Inflammatory macrophage treated with lipopolysaccharide for 1 hour (primary cell): ENCODE measurements at places on chromosomes 2 and 18.
A peak's percentile ranks its signal among the peaks of the same experiment; 100 is the strongest.

- peak; percentile 81 for DNase-seq
These were observed 1.4 kb upstream of the LAPTM4A start for GRCh38 chr2:20052861-20053281.

DNA sequence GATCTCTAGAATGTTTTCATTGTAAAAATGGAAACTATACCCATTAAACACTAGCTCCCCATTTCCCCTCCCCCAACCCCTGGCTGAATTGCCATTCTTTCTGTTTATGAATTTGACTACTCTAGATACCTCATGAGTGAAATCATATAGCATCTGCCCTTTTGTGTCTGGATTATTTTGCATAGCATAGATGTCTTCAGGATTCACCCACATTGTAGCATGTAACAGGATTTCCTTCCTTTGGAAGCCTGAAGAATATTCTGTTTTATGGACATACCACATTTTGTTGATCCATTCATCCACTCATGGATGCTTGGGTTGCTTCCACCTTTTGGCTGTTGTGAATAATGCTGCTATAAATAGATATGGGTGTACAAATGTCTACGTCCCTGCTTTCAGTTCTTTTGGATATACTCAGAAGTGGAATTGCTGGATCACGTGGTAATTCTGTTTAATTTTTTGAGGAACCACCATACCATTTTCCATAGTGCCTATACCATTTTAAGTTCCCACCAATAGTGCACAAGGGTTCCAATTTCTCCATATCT lies 7.7 kb upstream of the ASB1 start:
- DNase-seq = no peak

- DNase-seq = no peak
These were observed 381.2 kb downstream of the MBD2 start for GRCh38 chr18:53843113-53843760.

DNA sequence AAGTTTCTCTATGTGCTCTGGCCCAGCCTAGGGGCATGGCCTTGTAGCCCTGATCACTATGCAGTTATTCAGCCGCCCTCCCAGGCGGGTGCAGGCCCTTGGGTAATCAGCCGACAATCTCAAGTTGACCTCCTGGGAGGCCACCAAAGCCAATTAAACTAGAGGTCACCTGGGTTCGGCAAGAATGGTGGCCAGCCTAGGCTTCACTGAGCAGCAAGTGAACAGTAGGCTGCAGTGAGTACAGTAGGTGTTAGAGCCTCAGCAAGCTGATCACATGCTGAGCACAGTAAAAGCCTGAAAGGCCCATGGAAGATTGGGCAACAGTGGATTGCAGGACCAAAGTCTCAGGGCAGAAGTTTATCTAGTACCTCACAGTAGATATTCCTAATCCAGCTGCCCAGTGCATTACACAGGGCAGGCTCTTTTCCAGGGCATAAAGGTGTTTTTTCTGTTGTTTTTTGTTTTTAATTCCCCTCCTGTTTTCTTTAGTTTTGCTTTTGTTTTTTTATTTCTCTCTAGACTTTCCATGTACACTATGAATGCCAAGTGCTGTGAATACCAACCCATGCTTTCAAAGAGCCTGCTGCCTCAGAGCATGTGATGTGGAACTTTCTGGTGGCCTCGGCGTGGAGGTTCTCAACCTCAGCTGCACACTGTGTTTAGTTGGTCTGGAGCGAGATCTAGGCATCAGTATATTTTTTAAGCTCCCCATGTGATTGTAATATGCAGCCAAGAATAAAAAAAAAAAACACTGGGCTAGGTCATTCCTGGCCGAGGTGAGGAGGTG lies 55.9 kb upstream of the ATL2 start:
- DNase-seq = peak; percentile 23

DNA sequence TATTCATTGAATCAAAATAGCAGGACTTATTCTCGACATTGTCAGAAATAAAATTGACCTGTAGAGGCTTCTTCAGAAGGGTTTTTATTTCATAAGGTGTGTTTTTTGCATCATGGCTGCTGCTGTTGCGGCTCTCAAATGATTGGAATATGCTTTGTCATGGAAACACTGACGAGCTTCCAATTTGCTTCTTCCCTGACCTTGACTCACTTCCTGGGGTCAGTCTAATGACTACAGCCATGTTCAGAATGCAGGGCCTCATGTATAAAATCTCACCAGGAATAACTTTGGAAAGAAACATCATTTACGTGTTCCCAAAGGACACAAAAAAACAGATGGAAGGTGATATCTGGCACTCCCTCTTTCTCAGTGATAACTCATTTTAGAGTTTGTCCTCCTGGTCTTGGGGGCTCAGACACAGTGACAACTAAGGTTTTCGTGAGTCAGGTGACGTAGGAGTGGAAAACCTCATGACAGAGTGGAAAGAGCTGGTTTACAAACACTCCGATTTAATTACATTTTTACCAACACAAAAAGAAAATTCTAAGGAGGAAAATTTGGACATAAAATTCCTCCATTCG lies 467.0 kb upstream of the RAB12 start:
- DNase-seq = no peak

- DNase-seq = no peak
These were observed 53.9 kb downstream of the REEP1 start for GRCh38 chr2:86283411-86284030.

GRCh38 chr2:9641641-9642040 lies 10.8 kb upstream of the YWHAQ start:
- DNase-seq = no peak

DNA sequence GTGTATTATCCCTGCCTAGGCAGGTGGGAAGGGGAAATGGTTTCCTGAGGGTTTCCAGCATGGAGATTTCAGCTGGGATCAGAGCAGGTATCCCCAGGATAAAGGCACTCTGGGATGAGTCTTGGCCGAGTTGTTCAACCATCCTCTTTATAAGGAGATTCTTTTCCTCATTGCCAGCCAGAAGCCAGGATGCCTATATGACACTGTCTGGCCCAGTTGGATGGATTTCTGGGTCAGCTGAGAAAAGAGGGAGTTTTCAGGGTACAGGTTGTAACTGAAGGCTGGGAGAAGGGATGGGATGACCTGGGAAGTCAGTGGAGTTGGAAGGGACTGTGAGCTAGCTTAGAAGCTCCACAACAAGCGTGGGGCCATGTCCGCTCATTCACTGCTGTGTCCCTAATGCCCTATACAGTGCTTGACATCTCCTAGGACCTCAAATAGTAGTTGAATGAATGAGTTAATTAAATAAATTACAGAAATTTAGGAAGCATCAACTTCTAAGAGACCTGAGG lies 8.3 kb downstream of the RHOB start:
- DNase-seq = no peak

DNA sequence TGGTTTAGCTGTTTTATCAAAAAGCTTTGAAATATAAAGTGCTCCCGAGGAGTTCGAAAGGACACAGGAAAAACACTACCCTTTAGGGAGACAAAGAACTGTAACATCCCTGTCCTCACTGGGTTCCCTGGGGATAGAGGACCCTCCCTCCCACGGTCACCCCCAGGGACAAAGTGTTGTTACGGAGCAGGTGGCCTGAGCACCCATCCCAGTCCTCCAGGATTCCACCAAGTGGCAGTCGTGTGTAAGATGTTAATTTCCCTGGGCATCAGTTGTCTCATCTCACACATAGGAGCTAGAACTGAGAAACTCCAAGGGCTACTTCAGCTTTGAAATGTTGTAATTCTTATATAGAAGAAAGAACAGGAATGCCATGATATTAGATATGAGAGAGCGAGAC lies 137.7 kb downstream of the ALK start:
- DNase-seq = no peak

GRCh38 chr2:168649562-168649961 lies 152.9 kb upstream of the NOSTRIN start:
- DNase-seq = no peak

- DNase-seq = peak; percentile 95
These were observed 7.1 kb downstream of the ADAM17 start for GRCh38 chr2:9548506-9548905.

GRCh38 chr18:25650201-25650941 lies 298.4 kb upstream of the ZNF521 start:
- DNase-seq = no peak

DNA sequence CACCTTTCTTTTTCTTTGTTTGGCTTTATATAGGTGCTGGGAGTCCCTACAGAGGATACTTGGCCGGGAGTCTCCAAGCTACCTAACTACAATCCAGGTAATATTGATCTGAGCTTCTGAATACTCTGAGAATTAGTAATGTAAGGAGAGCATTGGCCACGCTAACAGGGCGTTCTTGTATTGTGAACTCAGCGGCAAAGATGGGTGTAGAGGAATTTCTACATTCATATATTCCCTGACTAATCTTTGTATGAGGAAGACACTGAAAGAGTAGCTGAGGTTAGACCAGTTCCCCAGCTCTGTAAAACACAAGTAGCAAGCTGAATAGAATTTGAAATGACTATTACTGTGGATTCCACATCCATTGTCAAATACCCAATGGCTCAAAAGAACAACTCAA lies 48.5 kb downstream of the CDK15 start:
- DNase-seq = no peak

DNA sequence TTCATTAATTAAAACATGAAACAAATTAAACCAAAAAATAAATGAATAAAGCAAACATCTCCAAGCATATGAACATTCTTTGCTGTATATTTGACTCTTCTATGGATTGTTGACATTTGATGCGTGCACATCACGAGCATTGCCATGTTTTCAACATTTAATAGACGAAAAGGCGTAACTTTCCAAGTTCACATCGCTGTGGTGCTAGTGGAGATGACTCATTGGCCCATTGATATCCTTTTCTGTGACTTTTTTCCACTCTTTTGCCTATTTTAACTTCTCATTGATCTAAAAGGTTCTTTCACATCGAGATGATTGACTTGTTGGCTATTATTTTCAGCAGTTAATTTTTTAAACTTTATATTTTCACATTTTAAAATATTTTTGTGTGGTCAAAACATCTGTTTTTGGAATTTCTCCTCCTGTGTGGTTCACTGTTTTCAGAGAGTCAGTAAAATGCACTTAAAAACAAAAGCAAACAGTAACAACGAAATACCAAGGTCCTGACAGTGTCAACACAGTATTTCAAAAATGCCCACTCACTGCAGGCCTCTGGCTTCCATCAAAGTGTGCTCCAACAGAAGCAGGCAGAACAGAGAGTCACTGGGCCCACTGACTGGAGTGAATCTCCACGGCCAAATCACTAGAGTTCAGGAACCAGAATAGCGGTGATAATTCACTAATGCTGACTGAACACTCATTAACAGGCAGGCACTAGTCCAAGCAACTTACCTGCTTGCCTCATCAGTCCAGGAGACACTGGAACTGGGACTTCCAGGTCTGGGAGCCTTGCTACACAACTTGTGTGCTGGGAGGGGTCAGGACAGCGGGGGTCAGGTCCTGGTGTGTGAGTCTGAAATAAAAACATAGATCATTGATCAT lies 372.2 kb upstream of the SMIM21 start:
- DNase-seq = no peak

GRCh38 chr2:240328526-240328925 lies 106.9 kb upstream of the GPC1 start:
- no peak for DNase-seq

- no peak for DNase-seq
These were observed 32.3 kb downstream of the CWC22 start for GRCh38 chr2:179974761-179975160.

DNA sequence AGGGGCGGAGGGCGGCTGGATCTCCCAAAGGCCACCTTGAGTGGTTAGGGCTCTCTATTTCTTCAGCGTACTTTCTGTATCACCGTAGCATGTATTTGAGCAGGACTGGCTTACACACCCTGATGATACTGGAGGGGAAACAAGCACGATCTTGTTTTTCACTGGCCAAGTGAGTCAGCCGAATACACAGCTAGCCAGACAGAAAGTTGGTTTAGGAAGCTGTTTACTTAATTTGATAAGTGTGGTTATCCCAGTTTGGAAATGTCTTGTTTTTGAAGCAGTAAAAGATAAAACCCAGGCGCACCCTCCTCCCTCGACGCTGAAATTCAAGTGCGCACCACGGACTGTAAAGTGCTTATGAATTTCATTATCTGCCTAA lies 582 bp downstream of the RIOK3 start:
- peak; percentile 22 for DNase-seq

DNA sequence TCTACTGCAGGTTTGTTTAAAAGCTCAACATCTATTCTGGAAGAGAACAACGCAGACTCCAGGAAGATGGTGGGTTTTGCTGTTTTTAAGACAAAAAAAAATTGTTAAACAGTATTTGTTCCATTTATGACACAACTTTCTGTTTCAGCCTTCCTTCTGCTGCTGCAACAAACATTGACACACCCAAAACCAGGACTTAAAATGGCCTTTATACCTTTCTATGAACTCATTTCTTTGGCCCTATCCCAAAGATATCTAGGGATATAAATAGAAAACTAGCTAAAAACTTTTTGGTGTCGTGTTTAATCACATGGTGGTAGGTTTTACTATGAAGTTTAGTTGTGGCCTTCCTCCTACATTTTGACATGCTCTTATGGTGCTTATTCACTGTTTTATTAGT lies 964 bp upstream of the GALNT3 start:
- peak; percentile 5 for DNase-seq

GRCh38 chr2:239832490-239833268 lies 192.5 kb downstream of the NDUFA10 start:
- no peak for DNase-seq

GRCh38 chr18:703213-703967 lies 9.0 kb downstream of the ENOSF1 start:
- no peak for DNase-seq

DNA sequence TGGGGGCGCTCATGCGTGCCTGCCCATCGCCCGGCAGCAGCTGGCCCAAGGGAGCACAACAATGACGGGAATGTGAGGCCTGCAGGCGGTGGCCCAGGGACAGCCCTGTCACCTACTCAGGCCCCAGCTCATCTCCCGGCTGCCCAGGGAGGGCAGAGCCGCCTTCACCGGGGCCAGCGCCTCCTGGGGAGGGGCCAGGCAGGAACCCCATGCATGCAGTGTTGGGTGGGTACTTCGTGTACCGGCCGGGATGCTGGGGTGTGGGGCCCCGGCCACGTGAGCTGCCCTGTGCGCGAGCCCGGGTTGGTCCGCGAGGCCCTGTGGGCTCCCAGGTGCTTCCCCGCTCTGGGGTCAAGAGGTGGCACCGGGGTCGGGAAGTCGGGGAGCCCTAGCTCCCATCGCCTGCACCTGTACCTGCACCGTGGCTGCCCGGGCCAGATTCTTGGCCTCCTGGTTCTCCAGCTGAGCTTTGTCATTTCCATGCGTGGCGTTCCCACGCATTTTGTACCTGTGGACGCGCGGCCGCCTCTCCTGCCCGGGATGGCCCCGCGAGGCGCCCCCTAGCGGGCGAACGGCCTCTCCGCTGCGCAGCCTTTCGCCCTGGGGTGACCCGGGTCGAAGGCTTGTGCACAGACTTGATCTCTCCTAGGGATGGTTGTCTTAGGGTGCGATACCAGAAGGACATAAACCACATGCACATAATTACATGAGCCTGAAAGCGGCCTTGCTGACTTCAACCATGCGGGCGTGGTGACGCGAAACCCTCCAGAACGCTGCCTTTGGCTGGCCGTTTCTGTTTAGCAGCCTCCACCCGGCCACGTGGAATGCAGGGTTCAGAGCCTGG lies 950 bp downstream of the KLHL30 start:
- DNase-seq = no peak

DNA sequence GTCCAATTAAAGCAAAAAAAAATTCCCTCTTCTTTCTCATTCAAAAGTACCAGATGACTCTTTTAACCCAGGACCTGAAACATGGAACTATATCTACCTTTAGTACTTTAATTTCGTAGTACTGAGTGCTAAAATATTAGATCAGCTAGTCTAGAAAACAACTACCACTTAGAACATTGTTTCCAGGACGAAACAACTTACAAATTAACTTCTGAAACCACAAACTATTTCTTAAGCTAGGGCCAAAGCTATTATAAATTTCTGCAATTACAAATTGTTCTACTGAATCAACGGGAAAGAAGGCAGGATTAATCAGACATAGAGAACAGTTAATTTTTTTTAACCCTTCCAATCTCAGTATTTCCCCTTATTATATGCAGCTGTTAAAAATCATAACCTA lies 39.9 kb downstream of the DARS1 start:
- DNase-seq = no peak
